Cerebellum (tissue), 4 donors: ENCODE measurements at places on chromosomes 11 and 22. TPM values are rescaled to one million over a fixed set of nuclear protein-coding genes. Genes with fewer than 3 reads are reported as not detected.

DNA sequence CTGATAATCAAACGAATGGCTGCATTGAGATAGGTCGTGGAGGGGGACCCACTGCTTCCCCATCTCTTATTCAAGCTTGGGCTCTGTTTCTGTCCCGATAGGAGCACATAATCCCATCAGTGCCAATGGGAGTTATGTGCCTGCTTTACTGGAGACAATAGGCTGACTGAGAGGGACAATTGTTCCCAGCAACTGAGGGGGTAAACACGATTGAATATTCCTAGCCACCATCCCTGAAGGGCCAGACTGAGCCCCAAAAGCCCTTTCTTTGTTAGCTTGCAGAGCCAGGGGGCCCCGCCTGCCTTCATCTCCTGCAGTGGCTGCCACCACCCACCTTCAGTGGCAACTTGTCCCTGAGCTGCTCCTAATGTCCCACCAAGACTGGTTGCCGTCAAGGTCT is 172.8 kb upstream of the NAV2 start:
- DNase-seq = no peak

- DNase-seq = no peak
These were observed 146.7 kb downstream of the CTTN start for GRCh38 chr11:70544774-70545609.

GRCh38 chr11:109426442-109427240 is 4.7 kb downstream of the C11orf87 start:
- no peak for DNase-seq

The LBHD1 gene
- total RNA-seq = 5.1 TPM

DNA sequence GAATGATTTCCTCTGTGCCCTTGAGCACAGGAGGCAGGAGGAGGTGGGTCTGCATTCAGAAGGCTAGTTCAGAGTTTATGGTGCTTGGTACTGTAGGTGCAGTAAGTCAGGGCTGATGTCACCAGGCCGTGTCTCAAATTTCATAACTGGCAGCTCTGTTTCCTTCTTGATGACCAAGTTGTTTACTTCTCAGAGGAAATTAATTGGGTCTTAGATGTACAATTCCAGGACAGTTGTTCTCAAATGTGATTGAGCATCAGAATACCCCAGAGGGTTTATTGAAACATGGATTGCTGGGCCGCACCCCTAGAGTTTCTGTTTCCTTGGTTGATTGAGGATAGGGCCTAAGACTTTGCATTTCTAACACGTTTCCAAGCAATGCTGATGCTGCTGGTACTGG is 6.2 kb downstream of the AMOTL1 start:
- DNase-seq = no peak
